NCI-H69 (cell line): ENCODE measurements at places on chromosomes 7 and 10.

DNA sequence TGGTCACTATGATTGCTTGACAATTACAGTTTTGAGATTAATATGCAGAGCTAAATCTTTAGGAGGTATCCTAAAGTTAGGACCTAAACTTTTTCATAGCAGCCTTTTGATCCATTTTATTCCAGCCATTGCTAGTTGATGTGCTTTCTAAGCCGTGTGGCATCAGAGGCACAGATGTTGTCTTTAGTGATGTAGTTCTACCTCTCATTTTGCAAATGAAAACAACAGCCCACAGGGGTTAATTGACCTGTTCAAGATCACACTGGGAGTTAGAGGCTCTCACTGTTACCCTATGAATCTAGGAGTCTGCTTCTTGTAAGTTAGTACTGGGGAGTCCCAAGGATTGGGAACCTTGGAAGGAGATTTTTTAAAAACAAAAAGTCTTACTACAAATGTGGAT, 10.6 kb downstream of the AUTS2 start:
- peak; percentile 82 for DNase-seq

- DNase-seq = no peak
Observed at GRCh38 chr10:65377687-65378086, 1548.1 kb upstream of the LRRTM3 start.

GRCh38 chr7:400901-401485, 111.0 kb downstream of the FOXL3 start:
- DNase-seq = no peak

- peak; percentile 70 for DNase-seq
Observed at GRCh38 chr7:14905764-14906163, 3.2 kb upstream of the DGKB start.

- peak; percentile 78 for DNase-seq
Observed at GRCh38 chr7:6294839-6295238, 22.4 kb upstream of the CYTH3 start.

GRCh38 chr7:37352974-37353948, 95.4 kb downstream of the ELMO1 start:
- DNase-seq = peak; percentile 43

DNA sequence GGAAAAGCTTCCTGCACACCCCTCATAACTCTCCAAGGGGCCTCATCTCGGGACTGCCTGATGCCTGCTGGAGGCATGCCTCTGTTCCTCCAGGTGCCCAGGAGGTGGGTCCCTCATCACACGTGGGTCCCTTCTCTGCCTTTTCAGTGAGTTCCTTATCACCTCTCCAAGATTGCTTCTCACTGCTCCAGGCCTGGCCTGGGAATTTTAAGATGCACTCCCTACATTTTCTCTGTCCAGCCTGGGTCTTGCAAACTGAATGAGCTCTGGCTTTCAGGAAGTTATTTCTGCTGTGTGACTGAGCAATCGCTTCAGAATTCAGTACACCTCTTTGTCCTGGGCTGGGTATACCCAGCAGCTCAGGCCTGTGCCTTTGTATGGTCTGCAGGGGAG, 43.8 kb downstream of the LRRC18 start:
- no peak for DNase-seq

GRCh38 chr10:96211764-96212163, 59.6 kb downstream of the BLNK start:
- DNase-seq = no peak

DNA sequence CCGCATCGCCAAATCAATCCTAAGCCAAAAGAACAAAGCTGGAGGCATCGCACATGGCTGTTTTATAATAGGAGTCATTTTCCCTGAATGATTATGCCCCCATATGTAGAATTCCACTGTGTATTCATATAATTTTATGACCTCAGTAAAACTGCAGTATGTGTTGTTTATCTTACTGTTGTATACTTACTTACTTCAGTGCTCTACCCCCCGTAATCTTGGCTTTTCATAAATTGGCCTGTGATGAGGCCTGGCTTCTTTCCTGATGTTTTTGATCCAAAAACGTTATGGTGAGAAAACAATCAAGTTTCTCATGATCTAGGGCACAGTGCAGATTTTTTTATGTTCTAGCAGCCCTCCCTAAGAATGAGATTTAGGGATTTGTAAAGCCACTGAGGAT, 306.4 kb upstream of the FZD1 start:
- peak; percentile 69 for DNase-seq

DNA sequence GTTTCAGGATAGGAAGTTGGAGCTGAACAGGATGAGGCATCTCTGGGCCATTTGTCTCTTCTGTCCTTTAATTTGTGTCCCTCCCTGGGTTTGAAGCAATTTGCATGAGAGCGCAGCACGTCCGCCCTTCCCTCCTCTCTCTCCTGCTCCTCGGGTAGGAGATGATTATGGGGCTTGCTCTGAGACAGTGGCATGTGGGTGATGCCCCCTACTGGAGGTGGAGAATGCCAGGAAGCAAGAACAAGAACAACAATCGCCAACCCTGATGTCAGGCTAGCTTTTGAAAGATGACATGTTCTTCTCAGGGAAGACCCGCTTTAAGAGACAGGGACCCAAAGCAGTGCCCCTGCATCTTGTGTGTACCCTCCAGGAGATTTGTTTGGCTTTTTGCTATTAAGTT, 63.9 kb upstream of the LOXL4 start:
- DNase-seq = peak; percentile 59

DNA sequence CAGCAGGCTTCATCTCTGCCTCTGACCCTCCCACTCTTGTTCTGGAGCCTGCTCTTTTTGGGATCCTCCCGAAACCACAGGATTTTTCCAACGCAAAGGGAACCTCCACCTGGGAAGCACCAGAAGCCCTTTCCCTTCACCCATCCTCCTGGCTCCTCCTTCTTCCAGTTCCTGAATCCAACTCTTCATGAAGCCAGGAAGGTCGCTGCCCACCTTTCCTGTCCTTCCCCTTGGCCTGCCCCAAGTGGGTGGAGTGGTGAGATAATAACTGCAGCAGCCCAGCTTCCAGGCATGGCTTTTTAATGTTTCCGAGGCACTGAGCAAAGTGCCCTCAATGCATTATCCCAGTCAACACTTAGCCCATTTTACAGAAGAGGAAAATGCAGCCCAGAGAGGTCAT, 70.8 kb upstream of the EEPD1 start:
- no peak for DNase-seq

DNA sequence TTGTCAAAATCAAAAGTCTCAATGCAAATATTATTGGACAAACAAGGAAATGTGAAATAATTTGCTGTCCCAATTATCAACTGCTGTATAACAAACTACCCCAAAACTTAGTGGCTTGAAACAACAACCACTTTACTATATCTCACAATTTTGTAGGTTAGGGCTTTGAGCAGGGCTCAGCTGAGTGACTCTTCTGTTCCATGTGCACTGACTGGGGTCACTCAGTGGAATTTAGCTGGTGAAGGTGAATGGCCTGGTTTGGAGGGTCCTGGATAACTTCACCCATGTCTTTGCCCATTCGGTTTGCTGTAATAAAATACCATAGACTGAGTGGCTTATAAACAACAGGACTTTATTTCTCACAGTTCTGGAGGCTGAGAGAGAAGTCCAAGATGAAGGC, 3.7 kb upstream of the GSDME start:
- DNase-seq = no peak

GRCh38 chr7:28330384-28331070, 81.8 kb upstream of the CREB5 start:
- DNase-seq = no peak

- no peak for DNase-seq
Observed at GRCh38 chr7:156942708-156943090, 6.8 kb upstream of the NOM1 start.

GRCh38 chr10:88981435-88981834, 9.2 kb upstream of the FAS start:
- DNase-seq = no peak

- no peak for DNase-seq
Observed at GRCh38 chr10:114749510-114749909, 72.1 kb upstream of the FHIP2A start.

GRCh38 chr7:152085131-152085530, 59.7 kb downstream of the GALNT11 start:
- DNase-seq = no peak

- DNase-seq = no peak
Observed at GRCh38 chr10:78899996-78900714, 168.6 kb upstream of the ZMIZ1 start.
